ENCODE measurements at places on chromosomes 5 and 9.

DNA sequence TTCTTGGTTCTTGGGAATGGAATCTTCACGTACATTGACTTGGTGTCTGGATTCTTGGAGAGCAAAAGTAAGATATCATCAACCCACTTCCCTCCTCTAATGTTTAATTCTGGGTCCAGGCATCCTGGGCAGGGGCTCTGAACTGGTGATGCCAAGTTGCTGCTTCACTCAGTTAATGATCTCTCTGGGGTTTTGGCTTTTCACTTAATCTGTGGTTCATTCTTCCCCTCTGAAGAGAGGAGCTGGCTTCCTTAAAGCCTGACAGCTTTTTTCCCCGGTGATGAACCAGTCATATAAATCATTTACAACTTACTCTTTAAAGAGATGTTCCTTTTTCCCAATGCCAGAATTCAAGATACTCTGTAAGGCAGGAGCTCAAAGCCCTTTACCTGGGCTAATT lies 65.9 kb downstream of the ARHGAP26 start:
- no peak for DNase-seq

DNA sequence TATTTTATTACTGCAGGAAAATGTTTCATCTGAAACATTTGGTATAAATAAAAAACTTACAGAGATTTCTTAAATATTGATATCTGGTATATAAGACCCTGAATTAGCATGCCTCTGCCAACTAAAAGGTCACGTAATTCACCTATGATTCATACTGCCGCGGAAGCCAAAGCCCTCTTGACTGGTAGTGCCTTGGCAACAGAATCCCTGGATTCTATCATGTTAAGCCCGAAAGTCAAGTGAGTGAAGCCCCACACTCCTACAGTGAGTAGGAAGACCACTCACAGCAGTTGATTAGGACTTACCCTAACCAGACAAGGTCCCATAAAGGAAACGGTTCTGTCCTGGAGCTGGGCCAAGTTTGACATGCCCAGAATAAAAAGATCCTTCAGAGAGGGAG lies 175.6 kb upstream of the NREP start:
- DNase-seq = peak; percentile 65

DNA sequence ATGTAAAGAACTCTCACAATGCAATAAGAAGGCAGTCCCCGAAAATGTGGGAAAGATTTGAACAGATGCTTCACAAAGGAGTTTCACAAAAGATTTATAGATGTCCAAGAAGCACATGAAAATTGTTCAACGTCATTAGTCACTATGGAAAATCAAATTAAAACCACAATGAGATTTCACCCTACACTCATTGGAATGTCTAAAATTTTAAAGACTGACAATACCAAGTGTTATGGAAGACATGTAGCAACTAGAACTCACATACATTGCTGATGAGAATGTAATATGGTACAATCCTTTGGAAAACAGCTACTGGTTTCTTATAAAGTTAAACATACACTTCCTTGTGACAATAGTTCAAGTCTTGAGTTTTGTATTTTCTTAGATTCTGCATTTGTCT lies 11.0 kb upstream of the RECK start:
- DNase-seq = no peak

DNA sequence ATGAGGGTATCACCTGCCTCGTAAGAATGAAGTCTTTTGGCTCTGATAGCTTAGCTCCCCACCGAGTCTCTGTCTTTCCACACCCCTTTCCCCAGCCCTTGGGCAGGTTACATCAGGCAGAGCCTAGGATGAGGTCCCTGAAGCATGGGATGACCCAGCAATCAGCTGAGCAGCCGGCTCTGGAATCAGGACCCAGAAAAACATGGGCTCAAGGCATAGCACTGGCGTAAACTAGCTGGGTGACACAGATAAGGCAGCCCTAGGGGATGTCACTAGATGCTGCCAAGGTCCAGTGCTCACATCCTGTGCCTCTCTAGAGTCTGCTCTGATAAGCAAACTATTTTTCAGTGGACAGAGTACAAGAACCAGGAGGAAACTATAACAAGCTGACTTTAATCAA lies 26.6 kb downstream of the IDNK start:
- DNase-seq = no peak
